ENCODE measurements at places on chromosomes 3 and 15.

DNA sequence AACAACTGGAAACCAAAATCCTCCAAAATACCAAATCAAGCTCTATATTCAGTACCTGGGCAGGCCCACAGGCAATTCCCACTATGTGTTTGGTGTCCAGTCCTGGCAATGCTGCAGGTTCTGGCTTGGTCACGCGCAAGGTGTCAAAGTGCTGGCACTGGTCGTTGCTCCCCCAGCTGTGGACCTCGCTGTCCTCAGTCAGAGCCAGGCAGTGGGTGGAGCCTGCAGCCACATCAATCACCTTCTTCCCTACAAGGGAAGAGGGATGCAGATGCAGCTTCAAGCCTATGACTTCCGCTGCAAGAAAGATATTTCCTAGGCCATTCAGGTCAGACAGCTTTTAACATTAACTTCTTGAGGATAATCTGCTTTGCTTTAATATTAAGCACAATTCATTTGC lies 61.3 kb downstream of the HERC2 start:
- DNase-seq = no peak

DNA sequence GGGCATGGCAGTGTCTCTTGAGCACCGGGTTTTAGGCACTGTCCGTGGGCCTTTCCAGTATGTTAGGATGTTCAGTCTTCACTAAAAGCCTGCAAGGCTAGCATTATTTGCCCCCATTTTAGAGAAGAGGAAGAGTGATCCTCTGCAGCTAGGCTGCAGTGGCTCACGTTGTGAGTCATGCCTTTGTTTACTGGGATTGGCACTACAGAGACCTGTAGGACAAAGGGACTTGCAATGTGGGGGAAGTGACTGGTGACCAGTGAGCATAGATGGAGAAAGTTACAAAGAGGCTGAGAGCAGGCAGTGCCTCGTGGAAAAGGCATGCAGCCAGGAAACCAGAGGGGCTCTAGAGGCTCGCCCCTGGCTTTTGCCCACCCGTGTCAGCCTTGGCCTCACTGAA lies 26.8 kb upstream of the CPNE9 start:
- DNase-seq = no peak

DNA sequence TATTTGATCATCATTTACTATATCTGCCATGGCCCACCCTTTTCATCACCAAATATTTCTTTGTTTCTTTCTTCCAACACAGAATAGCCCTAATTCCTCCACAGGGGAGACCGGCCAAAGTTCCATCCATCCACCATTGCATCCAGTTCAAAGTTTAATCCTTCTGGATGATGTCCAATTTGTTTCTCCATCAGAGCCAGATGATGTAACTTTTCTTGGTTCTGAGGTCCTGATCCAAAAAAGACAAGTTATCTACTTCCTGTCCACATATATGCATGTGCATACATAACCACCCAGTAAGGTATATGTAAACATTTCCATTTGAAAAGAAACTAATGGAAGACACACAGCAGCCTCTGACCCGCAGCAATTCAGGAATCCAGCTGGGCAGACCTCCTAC lies 237.3 kb downstream of the SHOX2 start:
- no peak for DNase-seq

- DNase-seq = no peak
These were observed 891 bp downstream of the NXPE3 start for GRCh38 chr3:101779822-101780381.
